ENCODE measurements at places on chromosomes 2 and 18.

DNA sequence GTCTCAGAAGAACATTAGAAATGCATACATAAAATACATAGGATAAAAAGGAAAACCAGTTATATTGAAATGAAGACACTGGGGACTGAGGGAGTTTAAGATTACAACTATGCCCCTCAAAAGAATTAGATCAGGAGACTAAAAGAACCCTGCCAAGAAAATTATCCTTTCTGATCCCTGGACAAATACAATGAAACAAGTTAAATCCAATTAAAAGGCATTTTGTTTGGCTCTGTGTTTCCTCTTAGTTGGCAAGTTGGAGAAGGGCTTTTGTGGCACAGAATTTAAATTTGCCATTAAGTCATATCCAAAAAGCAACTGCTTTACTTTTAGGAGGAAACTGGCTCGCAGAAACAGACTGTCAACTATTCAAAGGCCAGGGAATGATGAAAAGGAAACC, 99.1 kb upstream of the CD302 start:
- DNase-seq: no peak

DNA sequence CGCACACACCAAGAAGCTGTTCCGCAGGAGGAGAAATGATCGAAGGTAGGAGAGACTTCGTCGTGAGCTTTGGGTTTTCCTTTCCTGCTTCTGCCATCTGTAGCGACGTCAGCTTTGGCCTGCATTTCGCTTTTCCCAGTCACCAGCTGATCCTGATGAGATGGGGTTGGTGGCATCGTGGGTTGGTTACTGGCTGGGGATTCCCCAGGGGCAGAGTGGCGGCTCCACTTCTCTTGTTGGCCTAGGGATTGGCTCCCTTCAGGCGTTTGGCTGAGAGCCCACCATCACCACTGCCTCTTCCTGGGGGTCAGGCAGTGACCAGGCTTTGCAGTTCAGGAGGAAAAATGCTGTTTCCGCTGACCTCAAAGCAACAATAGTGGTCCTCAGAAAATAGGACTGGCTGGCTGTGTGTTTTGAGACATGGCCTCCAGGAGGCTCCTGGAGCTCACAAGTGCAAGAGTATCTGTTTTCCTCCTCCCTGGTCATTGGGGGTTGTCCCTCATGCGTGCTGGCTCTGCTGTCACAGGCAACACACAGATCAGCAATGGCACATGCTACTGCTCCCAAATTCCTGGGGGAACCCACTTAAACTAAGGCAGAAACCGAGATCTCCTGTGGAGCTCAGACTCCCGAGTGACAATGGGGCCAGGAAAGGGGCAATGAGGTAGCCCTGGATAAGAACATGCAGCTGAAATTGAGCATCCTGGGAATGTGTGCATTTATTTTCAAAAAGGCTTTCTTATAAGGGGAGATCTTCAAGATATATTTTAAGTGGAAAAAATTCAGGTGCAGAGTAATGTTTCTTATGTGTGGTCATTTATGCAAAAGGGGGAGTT, 173.0 kb downstream of the CTIF start:
- DNase-seq: peak; percentile 30

DNA sequence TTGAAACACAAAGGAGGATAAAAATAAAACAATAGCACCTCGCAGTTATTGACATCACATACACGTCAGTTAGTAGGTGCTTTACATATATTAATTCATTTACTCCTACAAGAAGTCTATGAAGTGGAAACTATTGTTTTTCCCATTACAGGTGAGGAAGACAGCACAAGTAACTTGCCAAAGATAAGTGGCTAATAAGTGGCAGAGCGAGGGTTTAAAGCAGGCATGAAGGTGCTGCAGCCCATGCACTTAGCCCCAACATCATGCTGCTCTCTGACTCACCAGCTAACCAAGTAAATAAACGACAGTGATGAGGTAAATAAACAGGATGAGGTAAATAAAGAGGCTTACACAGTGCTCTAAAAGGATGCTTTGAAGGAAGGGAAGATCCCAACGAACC, 498.6 kb upstream of the ZEB2 start:
- no peak for DNase-seq

DNA sequence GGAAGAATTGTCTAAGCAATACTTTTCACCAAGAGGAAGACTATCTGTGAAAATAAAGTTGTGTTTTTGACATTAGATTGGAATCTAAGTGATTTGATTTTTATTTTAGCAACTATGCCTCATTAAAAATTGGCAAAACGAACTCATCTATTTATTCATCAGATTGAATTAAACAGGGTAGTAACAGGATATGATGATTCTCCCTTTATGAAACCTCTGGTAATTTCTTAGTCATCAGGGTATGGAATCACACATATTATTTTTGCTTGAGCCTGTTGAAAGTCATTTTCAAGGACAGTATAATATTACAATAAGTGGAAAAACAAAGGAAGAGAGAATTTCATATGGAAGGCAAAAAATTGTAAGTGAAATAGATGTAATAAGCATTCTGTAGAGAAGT, 22.0 kb downstream of the ZNF804A start:
- DNase-seq: no peak

DNA sequence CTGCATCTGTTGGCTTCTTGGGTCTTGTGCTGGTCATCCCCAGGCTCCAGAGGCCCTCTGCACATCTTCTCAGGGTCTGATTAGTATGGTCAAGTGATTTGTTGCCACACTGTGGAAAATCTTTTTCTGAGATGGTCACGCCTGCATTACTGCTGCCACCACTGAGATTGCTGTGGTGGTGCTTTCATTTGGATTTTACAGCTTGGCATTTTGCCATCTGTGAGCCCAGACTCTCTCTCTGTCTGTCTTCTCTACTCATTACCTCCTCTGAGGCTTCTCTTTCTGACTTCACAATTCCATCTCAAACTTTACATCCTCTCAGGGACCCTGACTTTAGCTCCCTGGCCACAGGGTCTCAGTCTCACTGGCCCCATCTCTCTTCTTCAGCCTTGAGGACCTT, 154.6 kb downstream of the LRRTM1 start:
- no peak for DNase-seq

GRCh38 chr2:42239811-42240210, 70.7 kb downstream of the EML4 start:
- no peak for DNase-seq

- no peak for DNase-seq
Measured at GRCh38 chr2:223037445-223037800, 14.6 kb upstream of the KCNE4 start.

- no peak for DNase-seq
Measured at GRCh38 chr18:55927831-55928230, 339.8 kb upstream of the TCF4 start.

- no peak for DNase-seq
Measured at GRCh38 chr2:16744521-16744920, 78.9 kb upstream of the CYRIA start.
